ENCODE measurements at places on chromosomes 7 and 10.
A peak's percentile ranks its signal among the peaks of the same experiment; 100 is the strongest.

DNA sequence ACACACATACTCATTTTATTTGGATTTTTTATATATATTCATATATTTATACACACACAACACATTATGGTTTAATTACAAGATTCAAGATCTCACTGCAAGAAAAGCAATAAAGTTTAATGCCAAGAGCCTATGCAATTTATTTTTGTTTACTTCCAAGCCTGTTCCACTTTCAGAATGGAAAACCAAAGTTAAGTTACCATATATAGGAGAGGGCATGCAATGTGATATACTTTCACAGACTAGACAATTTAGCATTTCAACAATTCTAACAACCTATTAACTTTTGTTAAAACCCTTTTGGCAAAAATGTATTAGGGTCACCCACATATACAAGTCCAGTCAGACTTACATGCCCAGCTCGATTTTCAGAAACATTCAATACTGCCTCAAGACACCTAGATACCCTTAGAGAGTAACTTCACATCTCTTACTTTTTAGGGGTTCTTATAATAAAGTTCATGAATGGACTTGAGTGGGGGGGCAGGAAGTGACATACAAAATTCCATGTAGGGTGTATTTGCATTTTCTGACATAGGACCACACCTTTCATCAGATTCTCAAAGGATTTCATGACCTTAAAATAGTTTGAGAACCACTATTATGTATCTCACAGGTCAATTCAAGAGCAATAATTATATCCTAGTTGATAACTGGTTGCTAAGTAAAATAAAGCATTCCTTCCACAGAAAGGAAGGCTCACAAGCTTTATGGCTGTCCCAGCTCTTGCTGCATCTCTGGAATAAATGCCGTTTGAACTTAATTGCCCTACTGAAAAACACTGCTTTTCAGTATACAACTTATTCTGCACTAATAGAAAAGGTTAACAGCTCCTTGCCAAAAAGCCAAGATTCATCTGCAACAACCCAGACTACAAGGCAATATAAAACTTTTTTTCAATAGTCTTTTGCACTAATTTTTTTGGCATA lies 2.5 kb downstream of the P4HA1 start:
- no peak for DNase-seq

GRCh38 chr7:5351507-5352265 lies 68.9 kb downstream of the SLC29A4 start:
- no peak for DNase-seq

GRCh38 chr10:23190872-23191763 lies 994 bp upstream of the PTF1A start:
- no peak for DNase-seq

- DNase-seq, result no peak
Observed at GRCh38 chr7:122602800-122603199, 96.1 kb downstream of the RNF133 start.

DNA sequence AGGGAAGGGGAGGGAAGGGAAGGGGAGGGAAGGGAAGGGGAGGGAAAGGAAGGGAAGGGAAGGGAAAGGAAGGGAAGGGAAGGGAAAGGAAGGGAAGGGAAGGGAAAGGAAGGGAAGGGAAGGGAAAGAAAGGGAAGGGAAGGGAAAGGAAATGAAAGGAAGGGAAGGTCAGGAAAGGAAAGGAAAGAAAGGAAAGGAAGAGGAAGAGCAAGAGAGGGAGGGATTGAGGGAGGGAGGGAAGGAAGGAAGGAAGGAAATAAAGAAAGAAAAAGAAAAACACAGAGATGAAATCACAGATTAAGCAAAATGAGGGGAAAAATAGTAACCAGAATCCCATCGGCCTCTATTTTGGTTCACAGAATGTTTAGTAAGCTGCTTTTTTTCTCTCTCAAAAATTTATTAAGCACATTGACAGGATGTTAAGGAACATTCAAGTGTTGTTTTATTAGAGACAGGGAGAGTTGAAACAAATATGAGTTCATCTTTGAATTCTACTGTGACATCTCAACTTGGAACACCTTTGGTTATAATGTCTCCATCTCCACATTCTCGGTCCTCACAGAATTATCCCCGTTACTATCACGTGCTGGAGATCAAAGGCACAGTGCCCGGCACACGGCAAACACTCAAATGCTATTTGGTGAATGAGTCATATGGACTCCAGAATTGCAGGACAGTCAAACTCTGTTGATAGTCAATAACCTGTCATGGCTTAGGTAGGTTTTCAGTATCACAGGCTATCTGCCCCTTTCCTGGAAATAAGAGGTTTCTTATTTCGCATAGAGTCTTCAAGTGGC lies 52.4 kb downstream of the ABCB1 start:
- DNase-seq, result no peak

GRCh38 chr7:112052498-112052897 lies 153.7 kb downstream of the DOCK4 start:
- DNase-seq, result no peak

DNA sequence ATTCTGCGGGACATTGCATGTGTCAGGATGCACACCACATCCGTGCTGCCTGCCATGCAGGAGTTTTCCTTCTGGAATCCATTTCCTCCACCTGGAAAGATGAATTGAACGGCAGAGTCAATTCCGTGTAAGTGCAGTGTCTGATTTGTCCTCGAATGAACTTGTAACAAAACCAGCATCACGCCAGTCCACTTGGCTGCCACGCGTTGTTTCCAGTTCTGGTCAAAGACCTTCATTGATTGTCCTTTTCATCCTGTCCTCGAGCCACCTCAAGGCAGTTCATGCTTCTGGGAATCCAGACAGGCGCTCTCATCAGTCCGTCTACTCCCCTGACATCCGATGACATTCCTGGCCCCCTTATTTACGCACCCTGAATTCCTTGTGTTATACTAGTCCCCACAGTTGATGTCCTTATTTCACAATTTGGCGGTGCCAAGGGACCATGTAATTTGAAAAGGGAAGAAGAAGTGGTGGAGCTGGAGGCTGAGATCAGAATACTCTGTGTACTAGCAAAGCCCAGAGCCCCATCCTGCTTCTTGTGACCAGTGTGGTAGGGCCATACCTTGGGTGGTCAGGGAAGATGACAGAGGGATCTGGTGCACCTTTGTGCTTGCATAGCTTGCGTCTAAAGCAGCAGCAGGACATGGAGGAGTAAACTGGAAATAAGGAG lies 502.2 kb downstream of the PLXNA4 start:
- no peak for DNase-seq

DNA sequence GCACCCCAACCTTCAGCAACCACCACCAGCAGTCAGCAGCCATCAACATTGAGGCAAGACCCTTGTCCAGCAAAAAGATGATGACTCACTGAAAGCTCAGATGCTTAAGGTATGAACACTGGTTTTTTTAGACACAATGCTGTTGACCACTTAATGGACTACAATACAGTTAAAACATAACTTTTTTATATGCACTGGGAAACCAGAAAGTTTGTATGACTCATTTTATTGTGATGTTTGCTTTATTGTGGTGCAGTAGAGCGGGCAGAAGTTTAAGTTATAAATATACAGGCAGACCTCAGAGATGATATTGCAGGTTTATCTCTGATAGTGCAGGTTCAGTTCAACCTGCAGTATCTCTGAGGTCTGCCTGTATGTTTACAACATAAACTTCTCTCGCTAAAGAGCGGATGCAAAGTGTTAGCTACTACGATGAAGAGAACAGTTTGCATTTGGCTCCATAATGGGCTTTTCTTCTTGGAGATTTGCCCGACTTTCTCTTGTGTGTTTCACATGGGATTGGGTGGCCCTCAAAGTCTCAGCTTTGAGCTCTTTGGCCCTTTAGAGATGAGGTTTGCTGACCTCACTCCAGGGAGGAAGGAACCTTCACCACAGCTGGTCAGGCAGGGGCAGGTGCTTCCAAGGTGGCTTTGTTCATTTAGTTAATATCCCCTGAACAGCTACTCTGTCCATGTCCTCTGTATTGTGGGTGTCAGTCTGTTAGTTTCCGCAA lies 84.4 kb upstream of the SHH start:
- no peak for DNase-seq

DNA sequence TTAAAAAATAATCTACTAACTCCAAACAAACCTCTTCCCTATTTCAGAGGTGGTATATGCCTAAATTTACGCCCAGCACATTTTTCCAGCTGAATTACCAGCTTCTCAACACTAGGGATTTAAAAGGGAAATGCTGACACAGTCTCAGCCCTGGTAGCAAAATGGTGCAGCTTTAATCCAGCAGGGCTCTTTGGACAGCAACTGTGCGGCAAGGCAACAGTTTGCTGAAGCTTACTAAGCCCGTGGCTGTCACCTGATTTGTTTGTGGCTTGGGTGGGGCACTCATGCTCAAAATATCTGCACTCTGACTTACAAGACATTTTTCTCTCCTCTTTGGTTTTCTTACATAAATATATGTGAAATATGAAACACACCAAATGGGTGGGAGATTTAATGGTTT lies 206.7 kb downstream of the POU6F2 start:
- no peak for DNase-seq

GRCh38 chr10:88091490-88092061 lies 228.2 kb downstream of the PTEN start:
- DNase-seq, result no peak

- DNase-seq, result no peak
Observed at GRCh38 chr7:44432381-44432977, 58.0 kb downstream of the NUDCD3 start.

- peak; percentile 31 for DNase-seq
Observed at GRCh38 chr7:33904681-33905388, 504 bp upstream of the BMPER start.

DNA sequence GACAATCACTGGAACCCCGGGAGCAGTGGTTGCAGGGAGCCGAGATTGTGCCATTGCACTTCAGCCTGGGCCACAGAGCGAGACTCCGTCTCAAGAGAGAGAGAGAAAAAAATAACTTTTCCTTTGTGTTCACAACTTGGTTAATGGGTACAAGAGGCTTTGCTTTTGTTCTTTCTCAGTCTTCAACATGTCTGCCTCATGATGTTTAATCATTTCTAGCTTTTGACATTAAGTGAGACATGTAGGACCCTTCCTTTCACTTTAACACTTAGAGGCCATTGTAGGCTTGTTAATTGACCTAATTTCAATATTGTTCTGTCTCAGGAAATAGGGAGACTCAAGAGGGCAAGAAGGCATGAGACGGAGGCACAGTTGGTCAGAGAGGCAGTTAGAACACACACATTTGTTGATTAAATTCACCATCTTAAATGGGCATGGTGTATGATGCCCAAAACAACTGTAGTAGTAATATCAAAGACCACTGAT lies 9.3 kb upstream of the CRCP start:
- DNase-seq, result no peak

DNA sequence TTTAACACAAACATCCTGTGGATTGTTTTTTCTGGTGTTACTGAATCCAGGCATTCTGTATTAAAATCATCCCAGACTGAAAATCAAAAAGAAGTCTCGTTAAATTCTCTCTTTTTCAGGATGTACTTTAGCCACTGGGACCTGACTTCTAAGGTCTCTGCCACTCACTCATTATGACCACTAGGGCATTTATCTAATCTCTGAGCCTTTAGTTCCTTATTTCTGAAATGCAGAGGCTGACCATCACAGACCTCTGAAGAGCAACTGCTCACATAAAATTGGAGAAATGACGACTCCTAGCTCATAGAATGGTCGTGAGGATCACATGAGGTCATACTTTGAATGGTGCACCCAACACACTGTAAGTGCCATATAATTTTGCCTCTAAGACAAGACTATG lies 63.2 kb downstream of the KCNMA1 start:
- DNase-seq, result no peak

- no peak for DNase-seq
Observed at GRCh38 chr7:30224511-30225062, 59.8 kb upstream of the ZNRF2 start.

GRCh38 chr10:133236401-133237240 lies 1.0 kb upstream of the VENTX start:
- DNase-seq, result no peak

DNA sequence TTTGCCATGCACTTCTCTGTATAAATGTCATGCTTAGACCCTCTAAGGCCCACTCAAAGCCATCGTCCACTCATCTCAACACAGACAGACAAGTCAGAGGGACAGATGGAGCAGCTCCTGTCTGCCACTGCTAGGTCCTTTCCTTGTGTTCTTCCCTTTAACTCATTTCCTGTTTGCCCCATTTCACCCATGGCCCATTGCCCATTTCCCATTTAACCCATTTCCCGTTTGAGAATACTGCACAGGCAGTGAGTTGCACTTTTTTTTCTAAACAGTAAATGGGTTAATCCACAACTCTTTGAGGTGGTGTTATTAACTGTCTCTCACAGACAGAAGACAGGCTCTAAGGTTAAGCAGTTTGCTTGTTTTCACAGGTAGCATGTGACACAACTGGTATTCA lies 179.3 kb downstream of the NPSR1 start:
- no peak for DNase-seq

DNA sequence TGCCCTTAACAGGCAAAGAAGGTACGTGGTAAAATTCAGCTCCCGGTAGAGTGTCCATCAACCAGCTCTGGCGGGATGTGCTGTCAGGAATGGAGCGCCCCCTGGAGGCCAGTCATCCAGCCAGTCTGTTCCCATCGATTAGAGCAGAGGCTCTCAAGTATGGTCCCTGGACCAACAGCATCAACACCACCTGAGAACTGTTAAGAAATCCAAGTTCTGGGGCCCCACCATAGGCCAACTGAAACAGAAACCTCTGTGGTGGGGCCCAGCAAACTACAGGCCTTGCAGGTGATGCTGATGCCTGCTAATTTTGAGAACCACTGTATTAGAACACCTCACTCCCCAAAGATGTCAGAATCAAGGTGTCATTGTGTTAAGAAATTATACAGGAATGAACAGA lies 109.2 kb downstream of the DPY19L1 start:
- DNase-seq, result peak; percentile 67

DNA sequence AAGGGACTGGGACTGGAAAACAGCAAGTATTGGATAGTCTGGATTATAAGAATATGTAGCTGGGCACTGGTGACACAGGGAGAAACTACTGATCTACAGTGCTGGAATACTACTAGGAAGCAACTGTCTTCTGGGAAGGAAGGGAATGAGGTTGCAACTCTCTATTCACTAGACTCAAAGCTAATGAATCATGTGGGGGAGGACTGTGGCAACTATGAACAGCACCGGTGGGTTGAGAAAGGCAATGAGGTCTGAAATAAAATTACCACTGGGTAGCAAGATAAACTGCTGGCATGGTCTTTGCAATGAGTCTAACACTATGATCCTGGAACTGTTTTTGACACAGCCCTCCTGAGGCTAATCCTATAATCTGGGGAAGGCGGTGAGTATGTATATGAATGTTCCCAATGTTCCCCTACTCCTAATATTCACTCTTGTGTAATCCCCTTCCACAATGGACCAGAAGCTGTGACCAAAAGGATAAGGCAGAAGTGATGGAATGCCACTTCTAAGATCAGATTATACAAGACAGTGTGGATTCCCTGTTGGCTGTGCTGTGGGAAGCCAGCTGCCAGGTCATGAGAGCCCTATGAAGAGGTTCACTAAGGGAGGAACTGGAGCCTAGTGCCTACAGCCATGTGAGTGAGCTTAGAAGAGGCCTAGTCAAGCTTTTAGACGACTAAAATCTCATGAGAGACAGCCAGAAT lies 101.3 kb upstream of the DNAJB12 start:
- DNase-seq, result no peak
